Activated CD4-positive, alpha-beta T cell treated with anti-CD3 and anti-CD28 coated beads, Interleukin-2, Interleukin-4, amounts not matched to agents 100 ng/mL and 50 ng/mL, durations not matched to agents 16 hours and 8 hours (primary cell): ENCODE measurements at places on chromosomes 5 and 9.

GRCh38 chr5:150263801-150264621, 25.6 kb downstream of the CAMK2A start:
- no peak for DNase-seq

GRCh38 chr9:26234865-26235264, 556.6 kb upstream of the TUSC1 start:
- DNase-seq, result no peak

DNA sequence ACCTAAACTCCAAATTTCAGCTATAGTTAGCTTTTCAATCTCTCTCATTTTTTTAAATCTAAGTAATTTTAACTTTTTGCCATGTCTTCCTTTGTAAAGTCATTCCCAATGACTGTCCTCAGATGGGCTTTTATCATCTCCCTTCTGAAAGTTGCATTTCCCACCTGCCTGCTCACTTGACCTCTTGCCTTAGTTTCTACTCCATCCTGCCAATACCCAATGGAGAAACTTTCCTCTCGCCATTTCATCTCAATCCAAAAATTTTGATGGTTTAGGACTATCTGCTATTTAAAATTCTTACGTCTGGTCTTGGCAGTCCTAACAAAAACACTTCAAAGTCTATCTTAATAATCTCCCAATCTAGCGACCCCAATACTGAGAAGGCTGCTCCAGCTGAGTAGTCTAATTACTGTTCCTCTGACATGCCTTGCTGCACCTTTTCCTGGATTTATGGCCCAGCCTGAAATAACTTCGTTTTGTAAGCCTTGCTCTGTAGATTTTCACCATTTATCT, 231.3 kb downstream of the PRR16 start:
- DNase-seq, result no peak

DNA sequence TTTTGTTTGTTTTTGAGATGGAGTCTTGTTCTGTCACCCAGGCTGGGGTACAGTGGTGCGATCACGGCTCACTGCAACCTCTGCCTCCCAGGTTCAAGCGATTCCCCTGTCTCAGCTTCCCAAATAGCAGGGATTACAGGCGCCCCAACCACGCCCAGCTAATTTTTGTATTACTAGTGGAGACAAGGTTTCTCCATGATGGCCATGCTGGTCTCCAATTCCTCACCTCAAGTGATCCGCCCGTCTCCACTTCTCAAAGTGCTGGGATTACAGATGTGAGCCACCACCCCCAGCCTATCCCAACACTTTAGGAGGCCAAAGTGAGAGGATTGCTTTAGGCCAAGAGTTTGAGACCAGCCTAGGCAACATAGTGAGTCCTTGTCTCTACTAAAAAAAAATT, 19.3 kb downstream of the SPZ1 start:
- DNase-seq, result no peak

DNA sequence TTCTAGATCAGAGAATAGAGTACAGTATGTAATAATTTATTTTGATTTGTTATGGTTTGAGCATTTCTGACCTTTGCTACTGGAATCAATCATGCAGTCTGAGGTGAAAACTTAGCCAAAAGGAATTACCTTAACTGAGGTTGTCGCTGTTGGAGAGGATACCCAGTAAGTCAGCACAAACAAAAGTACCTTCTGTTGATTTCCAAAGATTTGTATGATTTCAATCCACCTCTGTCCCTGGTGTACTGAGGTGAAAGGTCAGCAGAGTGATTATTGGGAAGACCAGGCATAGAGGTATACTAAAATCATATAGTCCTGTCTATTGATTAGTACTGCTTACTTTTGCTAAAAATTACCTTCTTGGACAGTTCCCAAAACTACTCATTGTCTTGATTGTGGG, 32.8 kb downstream of the RUSC2 start:
- no peak for DNase-seq

- DNase-seq, result no peak
Measured at GRCh38 chr5:131786900-131787692, 9.7 kb downstream of the FNIP1 start.

DNA sequence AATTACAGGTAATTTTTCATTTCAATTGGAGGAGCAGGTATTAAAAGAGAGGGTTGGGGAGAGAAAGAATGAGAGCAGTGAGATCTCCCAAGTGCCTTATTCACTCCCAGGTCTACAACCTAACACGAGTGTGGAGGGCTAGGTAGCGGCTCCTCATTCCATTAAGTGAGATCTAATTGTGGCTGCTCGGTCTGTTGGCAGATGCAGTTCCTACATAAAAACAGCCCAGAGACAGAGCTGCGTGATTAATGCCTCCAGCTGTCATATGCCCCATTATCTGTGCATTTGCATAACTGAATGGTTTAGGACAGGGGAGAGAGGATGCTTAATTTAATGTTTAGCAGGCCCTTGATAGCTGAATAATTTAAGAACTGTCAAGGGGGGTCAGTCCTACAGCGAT, 100.5 kb downstream of the PSAT1 start:
- DNase-seq, result no peak

- no peak for DNase-seq
Measured at GRCh38 chr9:137128862-137129455, 10.0 kb upstream of the GRIN1 start.

- DNase-seq, result no peak
Measured at GRCh38 chr5:95026718-95027117, 258.2 kb downstream of the MCTP1 start.

- no peak for DNase-seq
Measured at GRCh38 chr9:37405350-37405749, 17.1 kb upstream of the GRHPR start.

DNA sequence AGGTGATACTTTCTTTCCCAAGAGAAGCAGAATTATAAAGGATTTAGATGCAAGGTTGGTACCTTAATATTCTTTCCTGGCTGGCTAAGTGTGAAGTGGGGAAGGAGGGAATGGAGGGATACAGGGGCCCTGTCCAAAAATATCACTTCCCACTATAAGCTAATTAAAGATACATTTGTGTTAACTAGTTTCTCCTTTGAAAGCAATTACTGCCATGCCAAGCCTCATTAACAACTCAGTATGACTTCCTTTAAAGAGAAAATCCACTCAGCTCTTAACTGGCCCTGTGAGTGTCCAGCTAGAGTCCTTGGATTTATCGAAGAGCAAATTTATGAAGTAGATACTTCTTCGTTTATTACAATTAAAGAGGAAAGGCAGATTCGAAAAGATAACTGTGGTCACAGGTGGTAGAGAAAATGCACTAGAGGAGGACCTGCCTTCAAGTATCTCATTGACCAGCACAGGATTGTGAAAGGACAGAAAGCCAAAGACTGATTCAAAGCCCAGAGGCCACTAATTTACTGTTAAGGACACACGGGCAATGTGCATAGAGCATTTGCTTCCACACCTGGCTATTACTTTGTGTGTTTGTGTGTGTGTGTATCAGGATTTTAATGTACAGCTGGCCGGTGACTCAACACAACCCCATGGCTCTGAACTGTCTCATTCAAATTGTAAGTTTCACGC, 11.2 kb upstream of the GLDC start:
- DNase-seq, result no peak

DNA sequence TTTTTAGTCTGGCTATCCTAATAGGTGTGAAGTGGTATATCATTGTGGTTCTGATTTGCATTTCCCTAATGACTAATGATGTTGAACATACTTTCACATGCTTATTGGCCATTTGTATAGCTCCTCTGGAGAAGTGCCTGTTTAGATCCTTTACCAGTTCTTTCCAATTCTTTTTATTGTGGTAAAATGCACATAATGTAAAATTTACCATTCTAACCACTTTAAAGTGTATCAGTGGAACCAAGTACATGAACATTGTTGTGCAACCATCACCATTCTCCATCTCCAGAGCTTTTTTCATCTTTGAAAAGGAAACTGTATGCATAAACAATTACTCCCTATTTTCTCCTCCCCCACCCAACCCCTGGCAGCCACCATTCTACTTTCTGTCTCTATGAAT, 95.4 kb downstream of the NRG2 start:
- DNase-seq, result no peak

GRCh38 chr9:35743452-35743851, 5.6 kb downstream of the GBA2 start:
- DNase-seq, result no peak

GRCh38 chr9:101587332-101588043, 7.3 kb downstream of the PPP3R2 start:
- DNase-seq, result no peak

GRCh38 chr5:150642567-150642927, 2.1 kb downstream of the SYNPO start:
- DNase-seq, result no peak

GRCh38 chr5:138542180-138542955, 668 bp downstream of the ETF1 start:
- DNase-seq, result peak; percentile 4

DNA sequence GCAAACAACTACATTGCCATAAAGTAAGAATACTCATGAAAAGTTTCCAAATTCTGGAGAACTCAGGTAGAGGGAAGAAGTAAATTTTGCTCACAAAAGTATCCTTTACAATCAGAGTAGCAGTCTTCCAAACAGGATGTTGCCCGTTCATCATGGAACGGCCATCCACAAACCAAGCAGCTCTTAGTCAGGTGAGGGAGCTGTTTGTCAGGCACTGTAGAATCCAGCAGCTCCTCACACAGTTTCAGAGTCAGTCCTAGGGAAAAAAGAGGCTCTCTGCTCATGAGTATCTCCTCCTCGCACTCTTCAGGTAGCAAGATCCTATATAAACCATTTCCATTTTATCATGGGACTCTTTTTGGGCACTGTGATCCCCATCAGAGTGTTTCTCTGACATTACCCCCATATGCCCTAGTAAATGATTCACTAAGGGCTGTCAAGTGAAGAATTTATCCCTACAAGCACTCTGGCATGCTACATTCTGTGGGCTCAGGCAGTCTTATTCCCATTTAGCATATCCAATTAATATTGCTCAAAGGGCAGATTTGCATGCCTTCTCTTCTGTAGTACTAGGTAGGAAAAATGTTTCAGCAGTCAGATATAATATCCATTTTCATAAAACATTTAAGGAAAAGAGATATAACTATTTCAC, 97.9 kb downstream of the WDR41 start:
- no peak for DNase-seq

DNA sequence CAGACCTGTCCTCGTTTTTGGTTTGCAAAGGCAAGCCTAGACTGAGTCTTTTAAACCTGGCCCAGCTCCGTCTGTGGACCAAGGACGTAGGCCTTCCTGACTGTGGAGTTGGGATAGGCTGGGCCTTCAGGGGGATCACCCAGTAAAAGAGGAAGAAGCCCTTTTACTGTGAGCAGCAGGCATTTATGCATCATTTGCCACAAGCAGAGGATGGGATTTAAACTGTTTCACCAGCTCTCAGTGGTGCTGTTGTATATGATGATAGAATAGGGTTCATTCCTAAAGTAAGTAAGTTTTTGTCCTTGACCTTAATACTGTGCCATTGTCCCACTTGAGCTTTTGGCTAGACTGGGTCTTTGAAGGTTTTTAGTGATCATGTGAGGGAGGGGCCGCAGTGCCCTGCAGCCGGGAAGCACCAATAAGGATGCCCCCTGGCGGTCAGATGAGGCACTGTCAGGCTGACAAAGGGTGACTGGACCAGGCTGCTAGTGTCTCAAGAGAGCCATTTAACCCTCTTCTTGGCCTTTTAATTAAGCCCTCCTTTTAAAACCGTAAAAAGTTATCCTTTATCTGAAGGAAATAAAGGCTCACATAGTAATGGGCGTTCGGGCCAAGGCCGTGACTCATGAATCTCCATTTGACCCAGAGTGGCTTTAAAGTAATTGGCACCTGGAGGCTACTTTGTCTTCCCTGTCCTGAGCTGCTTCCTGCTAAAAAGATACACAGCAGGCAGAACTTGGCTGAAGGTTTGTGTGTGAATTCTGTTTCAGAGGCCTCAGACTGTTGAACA, 74.0 kb downstream of the UBAP1 start:
- DNase-seq, result peak; percentile 67

DNA sequence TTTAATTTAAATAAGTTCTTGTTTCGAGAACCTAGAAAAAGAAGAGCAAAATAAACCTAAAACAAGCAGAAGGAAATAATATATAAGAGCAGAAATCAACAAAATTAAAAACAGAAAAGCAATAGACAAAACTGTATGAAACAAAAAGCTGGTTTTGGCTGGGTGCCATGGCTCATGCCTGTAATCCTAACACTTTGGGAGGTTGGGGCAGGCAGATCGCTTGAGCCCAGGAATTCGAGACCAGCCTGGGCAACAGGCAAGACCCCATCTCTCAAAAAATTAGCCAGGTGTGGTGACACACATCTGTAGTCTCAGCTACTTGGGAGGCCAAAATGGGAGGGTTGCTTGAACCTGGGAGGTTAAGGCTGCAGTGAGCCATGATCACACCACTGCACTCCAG, 59.2 kb upstream of the OTP start:
- DNase-seq, result no peak

GRCh38 chr5:96789794-96790330, 17.9 kb downstream of the ERAP1 start:
- no peak for DNase-seq

DNA sequence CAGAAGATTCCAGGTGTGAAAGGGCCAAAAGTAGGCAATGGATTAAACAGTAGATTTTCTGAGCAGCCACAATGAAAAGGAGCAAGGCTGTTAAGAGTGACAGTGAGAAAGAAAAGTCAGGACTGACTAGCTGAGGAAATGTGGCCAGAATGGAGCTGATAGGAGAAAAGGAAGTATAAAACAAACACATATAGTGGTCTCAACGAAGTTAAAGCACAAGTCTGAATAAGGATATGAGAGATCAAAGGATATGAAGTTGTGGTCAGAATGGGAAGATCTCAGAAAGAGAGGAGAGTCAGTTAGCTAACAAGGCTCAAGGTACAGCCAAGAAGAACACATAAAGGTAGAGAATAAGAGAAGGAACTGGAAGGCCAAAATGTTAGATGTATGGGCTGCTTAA, 39.9 kb downstream of the FNIP1 start:
- no peak for DNase-seq

DNA sequence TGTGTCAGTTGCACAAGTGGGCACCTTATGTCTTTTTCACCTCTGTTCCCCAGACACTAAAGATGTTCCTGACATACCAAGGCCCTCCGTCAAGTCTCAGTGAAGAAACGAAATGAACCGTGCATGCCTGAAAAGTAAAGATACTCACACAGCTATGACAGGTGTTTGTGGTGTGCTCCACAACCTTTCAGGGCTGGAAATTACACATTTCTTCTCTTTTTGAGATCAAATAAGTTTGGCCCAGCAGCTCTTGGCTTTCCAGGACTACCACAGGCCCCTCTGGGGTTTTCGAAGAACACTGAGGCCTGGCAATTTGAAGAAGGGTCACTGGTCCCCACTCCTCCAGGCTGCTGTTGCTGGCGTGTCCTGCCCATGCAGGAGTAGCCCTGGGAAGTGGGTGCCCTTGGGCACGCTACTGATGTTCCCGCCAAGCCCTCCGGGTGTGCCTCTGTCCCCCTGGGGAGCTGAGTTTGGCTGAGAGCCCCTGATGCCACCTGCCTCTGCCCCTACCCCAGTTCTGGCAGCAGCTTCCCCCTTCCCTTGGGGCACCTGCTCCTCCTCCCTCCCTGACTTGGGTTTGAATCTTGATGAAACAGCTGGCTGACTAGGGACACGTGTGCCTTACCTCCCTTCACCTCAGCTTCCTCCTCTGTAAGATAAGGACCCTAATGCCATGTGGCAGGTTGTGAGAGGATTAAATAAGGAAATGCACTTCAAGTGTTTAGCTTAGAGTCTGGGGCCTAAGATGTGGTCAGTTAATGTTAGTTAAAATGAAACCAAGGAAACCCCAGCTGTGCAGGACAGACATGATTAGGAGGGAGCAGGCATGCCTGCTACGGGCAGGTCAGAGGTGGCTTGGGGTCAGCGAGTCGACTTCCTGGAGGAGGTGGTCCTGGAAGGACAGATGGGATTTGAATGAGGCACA, 49.1 kb upstream of the GADD45G start:
- DNase-seq, result no peak
